ENCODE measurements at places on chromosomes 4 and X.
A peak's percentile ranks its signal among the peaks of the same experiment; 100 is the strongest.

DNA sequence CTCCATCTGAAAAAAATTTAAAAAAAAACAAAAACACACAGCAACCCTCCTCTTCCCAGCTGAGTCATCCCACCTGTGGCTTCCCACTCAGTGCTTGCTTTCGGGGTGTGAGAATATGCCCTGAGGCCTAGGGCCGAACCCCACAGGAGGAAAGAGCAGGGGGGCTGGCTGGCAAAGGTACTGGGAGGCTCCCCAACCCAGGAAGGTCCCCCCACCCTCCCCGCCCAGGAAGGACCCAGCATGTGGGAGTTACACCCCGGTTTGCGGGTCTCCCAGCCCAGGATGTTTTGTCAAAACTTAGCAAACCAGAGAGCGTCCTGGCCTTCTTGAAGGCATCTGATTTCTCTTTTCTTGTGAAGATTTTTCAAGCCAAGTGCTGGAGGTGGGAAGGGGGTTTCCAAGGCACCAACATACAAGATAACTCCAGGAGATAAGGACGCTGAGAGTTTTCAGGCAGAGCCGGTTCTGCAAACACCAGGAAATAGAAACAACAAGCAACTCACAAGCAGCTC is 25.7 kb upstream of the CSF2RA start:
- peak; percentile 44 for ATAC-seq

DNA sequence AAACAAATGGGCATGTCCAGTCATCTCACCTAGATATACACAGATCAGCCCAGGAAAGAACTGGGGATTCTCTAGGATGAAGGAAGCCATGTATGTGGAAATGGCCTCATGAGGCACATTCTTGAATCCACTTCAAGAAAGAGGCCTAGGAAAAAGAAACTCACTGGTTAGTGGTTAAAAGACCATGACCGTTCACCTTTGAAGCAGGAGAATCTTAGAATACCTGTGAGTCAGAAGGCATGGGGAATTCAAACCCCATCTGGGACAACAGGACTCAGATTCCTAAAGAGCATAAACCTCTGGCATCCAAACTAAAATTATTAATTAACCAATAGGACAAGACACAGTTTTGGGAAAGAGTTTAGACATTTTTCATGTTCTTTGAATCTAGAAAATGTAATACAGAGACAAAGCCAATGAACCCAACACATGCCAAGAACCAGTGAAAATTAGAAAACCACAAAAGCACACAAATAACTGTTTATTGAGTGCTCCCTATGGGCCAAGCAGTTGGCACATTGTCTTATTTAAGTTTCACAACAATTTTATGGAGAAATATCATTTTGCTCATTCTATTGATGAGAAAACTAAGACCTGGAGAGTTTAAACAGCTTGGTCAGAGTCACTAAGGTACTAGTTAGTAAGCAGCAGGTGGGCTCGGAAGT is 97.5 kb downstream of the NPNT start:
- no peak for ATAC-seq

DNA sequence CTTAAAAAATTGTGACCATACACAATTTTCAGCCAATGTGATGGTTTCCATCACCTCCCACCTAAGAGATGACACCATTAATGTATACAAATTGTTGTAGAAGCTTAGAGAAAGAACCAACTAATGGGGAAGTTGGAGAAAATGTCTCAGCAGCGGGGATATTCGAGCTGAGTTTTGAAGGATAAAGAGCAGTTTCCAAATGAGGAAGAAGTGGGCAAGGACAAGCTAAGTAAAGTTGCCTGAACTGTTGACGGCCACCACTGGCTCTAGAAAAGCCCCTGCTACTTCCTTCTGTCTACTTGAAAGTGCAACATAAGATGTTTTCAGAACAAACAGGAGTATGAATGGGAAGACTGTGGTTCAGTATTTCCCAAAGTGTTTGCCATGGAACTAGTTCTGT is 92.0 kb downstream of the CHRNA9 start:
- no peak for ATAC-seq

- no peak for ATAC-seq
Observed at GRCh38 chr4:31370866-31371465, 650.8 kb downstream of the PCDH7 start.

DNA sequence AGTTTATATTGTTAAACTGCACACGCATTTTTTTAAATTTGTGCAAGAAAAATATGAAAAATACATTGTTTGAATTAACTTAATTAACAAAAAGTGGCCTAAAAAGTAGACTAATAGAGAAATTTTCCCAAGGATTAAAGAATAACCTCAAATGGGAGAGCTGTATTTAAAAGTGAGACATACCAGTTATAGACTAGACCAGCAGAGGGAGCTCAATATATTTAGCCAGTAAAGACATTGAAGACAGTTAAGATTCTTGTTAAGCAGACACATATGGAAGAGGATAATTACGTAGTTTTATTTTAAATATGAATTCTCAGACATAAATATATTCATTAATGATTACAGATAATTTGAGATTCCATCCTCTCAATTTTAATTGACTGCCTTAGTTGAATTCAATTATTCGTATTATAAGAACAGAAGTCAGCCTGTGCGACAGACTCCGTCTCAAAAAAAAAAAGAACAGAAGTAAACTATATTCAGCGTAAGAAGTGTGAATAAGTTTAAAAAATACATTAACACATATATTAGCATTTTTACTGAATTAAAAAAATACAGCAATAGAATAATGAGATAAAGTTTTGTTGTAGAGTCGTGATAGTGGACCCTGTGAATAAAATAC is 64.8 kb downstream of the GLRA3 start:
- ATAC-seq, result no peak

GRCh38 chr4:38306482-38307071 is 346.4 kb downstream of the PTTG2 start:
- ATAC-seq, result peak; percentile 32

DNA sequence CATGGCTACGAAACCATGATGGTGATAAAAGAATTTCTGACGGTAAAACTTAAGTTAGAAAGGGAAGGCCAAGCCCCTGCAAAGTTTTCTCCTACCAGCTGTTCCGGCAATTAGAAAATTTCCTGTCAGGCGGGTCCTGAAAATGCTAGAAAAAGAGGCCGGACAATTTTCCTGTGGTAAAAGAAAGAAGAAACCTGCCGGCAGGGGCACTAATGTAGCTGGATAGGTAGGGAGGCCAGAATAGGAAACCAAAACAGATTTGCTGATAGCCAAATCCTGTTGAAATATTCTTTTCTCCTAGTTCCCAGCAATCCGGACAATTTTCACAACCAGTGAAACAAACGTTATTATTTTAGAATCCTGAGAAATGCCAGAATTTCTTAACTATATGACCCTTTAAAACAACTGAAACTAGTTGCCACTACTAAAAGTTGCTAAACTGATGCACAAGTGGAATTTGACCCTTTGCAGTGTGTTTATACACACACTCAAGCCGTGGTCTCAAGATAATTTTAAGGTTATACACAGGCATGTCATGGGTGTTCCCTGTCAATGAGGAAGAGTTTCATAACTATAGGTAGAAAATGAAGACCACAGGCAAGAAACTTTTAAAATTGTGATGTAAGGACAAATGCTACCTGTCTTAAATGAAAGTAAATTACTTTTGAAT is 47.7 kb downstream of the RPS6KA3 start:
- no peak for ATAC-seq

GRCh38 chr4:26161030-26161824 is 159.6 kb upstream of the RBPJ start:
- ATAC-seq, result peak; percentile 57

DNA sequence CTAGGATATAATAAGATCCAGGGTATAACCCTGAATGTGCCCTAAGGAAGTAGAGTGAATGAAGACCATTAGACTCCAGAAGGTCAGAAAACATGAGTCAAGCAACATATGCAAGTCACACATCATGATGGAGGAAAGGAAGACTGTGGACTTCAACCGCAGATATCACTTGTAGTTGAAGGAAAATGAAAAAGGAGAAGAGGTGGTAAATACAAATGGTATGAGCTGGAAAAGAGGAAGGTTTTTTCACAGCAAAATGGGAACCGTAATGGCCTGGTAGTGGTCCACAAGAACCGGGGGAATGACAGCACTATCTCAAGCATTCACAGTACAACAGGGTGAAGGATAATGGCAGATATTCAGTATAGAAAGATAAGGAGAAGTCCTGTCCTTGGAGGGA is 5.2 kb upstream of the SCFD2 start:
- no peak for ATAC-seq

DNA sequence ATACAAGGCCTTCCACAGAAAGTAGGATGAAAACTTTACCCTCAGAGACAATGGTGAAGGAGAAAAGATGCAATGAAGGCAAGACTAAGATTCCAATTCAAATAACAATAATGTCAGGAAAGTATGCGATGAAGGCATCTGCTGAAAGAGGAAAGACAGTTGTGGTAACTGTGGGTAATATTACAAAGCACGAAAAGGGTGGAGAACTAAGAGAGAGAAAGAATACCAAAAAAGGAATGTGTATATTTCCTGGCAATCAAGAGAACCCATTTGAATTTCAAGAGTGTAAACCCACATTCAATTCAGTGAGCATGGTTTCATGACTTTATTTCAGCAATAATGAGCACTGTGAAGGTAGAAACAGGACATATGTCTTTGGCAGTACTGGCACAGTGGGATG is 225.5 kb downstream of the PALLD start:
- no peak for ATAC-seq

DNA sequence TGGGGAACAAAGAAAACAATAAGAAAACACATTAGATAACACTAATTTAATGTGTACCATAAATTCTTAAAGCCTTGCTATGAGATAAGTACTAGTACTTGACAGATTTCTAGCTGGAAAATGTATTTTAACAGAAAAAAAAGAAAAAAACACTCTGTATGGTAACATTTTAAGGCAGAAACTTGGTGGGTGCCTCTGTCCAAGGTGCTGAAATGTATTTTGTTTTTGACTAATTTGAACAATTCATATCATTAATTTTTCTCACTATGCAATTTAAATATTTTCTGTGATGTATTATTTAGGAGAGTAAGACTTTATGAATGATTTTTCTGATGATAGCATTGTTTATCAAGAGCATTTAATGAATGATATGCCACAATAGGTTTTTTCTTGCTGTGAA is 107.5 kb downstream of the GABRG1 start:
- ATAC-seq, result no peak

- ATAC-seq, result no peak
Observed at GRCh38 chr4:118284169-118284568, 68.6 kb downstream of the PRSS12 start.

- ATAC-seq, result peak; percentile 54
Observed at GRCh38 chr4:139453041-139453370, 915 bp upstream of the RAB33B start.

- ATAC-seq, result no peak
Observed at GRCh38 chr4:8701126-8702019, 108.8 kb downstream of the CPZ start.

- no peak for ATAC-seq
Observed at GRCh38 chrX:105210258-105210657, 10.2 kb downstream of the TEX13A start.

DNA sequence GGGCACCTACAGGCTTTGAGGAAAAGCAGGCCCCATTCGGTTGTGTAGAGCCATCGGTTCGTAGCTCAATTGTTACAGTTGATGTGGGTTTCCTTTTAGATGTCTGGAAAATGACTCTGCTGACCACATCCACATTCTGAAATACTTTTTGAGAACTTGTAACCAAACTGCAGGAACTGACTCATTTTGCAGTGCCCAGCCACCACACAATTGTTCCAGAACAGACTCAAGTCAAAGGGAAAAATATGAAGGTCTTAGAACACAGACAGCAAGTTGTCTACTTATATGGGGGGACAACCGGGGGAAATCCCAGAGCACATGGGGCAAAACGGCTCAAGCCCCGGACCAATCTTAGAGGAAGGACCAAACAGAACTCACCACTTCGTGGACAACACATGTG is 557.6 kb upstream of the DIPK2B start:
- peak; percentile 57 for ATAC-seq

- ATAC-seq, result no peak
Observed at GRCh38 chrX:65598559-65599147, 64.1 kb upstream of the LAS1L start.

- ATAC-seq, result no peak
Observed at GRCh38 chr4:119471259-119471658, 149.3 kb upstream of the FABP2 start.

- ATAC-seq, result no peak
Observed at GRCh38 chr4:71269233-71269632, 69.6 kb upstream of the SLC4A4 start.

- no peak for ATAC-seq
Observed at GRCh38 chrX:110794601-110795000, 1.0 kb downstream of the CHRDL1 start.

- no peak for ATAC-seq
Observed at GRCh38 chrX:88940904-88941303, 193.9 kb downstream of the CPXCR1 start.

GRCh38 chrX:64184396-64184795 is 21.1 kb downstream of the AMER1 start:
- ATAC-seq, result no peak

- no peak for ATAC-seq
Observed at GRCh38 chrX:105483011-105483410, 262.5 kb upstream of the TEX13A start.

GRCh38 chrX:1354036-1355019 is 17.7 kb downstream of the IL3RA start:
- ATAC-seq, result no peak

GRCh38 chr4:145170223-145170622 is 10.2 kb downstream of the OTUD4 start:
- ATAC-seq, result no peak

- ATAC-seq, result no peak
Observed at GRCh38 chr4:73976217-73976616, 5.6 kb downstream of the PF4 start.

- no peak for ATAC-seq
Observed at GRCh38 chr4:2247128-2248043, 5.5 kb upstream of the HAUS3 start.

DNA sequence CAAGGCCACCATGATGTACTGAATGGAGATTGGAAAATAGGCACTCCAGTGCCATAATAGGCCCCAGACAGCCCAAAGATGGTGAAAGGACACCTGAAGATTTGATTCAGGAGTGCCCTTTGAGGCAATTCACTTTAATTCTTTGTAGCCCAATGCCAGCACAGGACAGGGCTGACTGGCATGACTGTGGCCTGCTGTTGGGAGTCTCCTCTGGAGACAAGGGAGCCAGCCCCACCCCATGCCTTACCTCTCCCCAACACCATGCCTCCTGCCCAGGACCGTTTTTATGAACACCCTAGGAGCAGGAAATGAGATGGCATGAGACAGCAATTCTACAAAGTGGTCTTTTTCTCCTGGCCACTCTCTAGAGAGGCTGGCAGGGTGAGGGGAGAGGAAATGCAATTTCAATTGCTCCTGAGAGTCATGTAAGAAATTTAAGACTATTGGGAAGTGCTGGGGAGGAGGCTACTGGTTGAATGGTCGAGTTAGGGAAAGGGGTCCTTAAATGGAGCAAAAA is 94.2 kb upstream of the MAMLD1 start:
- ATAC-seq, result no peak

GRCh38 chrX:148530464-148531077 is 30.2 kb downstream of the AFF2 start:
- no peak for ATAC-seq
